ENCODE measurements at places on chromosomes 12 and 14. TPM values are rescaled to one million over a fixed set of nuclear protein-coding genes. Genes with fewer than 3 reads are reported as not detected.

Gene SDSL
- total RNA-seq: 0.36 TPM

Gene XPOT
- 194 TPM for total RNA-seq

Gene E2F7
- 6.3 TPM for total RNA-seq

Gene SLC17A8
- not detected for total RNA-seq

Gene DACT1
- total RNA-seq: 1.0 TPM

Gene P3H3
- total RNA-seq: 0.60 TPM

Gene TMEM106C
- total RNA-seq: 168 TPM

Gene TOMM20L
- not detected for total RNA-seq

Gene FLRT2
- total RNA-seq: not detected

Gene MGAT4C
- total RNA-seq: not detected

Gene RNASE2
- not detected for total RNA-seq

Gene HCAR3
- not detected for total RNA-seq

Gene PLEKHD1
- 0.04 TPM for total RNA-seq

Gene PTPRB
- total RNA-seq: not detected

Gene LTBP2
- 0.06 TPM for total RNA-seq

Gene LRRC9
- 0.66 TPM for total RNA-seq

Measured in activated naive CD8-positive, alpha-beta T cell treated with anti-CD3 and anti-CD28 coated beads for 36 hours (primary cell).